ENCODE measurements at places on chromosomes 11 and 22.

- DNase-seq: no peak
Observed at GRCh38 chr22:50314455-50315288, 7.2 kb upstream of the PLXNB2 start.

- DNase-seq: no peak
Observed at GRCh38 chr11:35302398-35302797, 117.0 kb downstream of the SLC1A2 start.

DNA sequence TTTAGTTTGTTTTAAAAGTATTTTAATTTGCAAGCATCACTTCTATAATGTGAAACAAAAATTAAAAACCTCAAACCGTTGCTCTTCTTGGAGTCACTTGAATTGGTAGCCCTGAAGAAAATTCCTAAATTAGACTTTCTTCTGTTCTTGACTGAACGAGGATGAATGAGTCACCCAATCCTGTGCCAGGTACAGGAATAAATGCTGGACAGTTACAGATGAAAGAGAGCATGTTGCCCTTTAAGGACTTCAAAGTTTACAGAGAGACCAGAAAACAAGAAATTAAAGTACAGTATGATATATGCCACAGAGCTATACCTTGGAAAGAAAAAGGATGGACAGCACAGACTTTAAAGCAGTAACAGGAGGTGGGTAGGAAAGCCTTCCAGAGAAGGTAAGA lies 41.3 kb upstream of the CXCR5 start:
- no peak for DNase-seq

GRCh38 chr22:43262990-43263644 lies 76.2 kb upstream of the TTLL12 start:
- DNase-seq: no peak

GRCh38 chr11:19843079-19843478 lies 130.4 kb downstream of the NAV2 start:
- DNase-seq: no peak
